T-helper 9 cell (primary cell): ENCODE measurements at places on chromosomes 11 and 22.

DNA sequence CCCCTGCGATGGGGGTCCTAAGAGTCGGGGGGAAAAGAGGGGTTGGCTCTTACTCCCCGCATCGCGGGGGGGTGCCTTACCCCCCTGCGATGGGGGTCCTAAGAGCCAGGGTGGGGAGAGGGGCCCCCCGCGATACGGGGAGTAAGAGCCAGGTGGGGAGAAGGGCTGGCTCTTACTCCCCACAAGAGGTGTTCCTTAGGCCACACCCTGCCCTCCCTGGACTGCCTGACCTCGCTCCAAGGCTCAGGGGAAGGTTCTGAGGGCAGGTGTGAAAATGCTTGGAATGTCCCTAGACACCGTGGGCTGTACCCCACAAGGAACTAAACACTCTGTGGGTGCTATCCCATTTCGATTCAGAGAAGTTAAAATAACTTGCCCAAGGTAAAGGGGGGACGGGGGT, 7.8 kb downstream of the UNC93B1 start:
- DNase-seq: no peak

- no peak for DNase-seq
These were observed 54.2 kb downstream of the NAV2 start for GRCh38 chr11:19766810-19767209.

GRCh38 chr11:12687740-12688139, 13.5 kb downstream of the TEAD1 start:
- DNase-seq: no peak

- no peak for DNase-seq
These were observed 5.5 kb downstream of the CATSPER1 start for GRCh38 chr11:66020618-66021357.

DNA sequence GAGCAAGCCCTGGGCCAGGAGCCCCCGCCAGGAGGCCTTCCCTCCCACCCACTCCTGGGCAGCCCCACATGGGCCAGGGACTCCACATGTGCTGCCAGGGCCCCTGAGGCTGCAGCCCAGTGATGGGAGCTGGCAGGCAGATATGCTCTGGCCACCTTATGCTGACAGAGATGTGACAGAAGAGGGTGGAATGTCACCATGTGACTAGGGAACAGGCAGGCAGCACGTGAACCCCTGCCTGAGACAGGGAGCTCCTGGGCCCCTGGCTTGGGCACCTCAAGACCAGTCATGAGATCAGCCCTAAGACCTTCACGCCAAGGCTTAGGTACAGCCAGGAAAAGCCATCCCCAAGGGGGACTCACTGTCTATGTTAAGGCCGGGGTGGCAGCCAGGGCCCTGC, 9.1 kb downstream of the PRODH start:
- no peak for DNase-seq

GRCh38 chr11:70135142-70135541, 57.0 kb downstream of the ANO1 start:
- no peak for DNase-seq
